ENCODE measurements at places on chromosomes 5 and 9.

DNA sequence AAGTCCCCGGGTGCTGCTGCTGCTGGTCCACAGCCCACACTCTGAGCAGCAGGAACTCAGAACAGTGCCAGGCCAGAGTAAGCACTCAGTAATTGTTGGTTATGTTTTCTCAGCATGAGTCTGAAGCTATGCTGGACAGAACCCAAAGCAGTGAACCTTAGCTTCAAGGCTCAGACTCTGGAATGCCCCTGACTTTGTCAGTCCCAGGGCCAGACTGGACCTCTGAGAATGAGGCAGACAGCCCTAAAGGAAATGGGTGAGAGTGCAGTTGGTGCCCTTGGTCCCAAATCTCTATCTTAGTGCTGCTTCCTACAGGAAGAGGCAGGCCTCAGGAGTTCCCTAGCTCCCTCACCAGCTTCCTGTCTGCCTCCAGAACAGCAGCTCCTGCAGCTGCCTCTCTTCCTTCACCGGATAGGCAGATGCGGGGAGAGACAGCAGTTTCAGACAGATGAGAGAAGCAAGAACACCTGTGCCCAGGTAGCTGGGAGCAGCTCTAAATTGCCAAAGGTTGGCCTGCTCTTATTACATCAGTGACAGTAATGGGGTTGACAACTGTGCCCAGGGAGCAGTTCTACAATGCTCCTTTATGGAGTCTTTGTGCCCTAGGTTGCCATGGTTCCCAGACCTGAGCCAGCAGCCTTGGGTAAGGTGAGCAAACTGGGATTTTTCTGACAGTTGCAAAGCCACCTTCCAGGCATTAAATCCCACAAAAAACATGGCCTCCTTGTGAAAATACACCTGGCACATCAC is 82.2 kb upstream of the CXCL14 start:
- DNase-seq: no peak

DNA sequence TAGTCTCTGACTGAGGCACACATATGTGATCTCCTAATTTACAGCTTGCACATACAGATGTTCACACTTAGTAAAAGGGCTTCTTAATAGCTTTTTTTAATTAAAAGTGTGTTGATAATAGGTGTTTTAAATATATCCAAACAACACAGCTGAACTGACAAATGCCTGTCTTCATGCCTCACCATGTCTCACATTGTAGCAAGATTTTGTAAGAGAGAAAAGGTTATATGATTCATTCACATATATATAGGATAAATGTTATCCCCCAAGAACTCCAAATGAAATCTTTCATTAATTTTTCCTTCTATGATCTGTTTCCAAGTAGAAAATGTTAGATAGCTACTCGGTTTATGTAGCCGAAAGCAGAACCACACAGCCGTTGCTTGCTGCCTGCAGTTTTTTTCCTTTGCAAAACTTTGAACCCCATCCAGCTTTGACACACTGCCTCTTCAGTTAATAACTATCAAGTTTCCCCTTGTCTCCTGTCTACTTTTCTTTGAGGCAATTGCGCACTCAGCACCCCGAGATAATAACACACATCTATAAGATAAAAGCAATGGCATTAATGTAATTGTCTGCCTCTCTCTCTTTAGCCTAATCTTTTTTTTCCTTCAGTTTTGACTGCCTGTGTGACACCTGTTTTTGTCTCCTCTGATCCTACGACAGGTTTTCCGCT is 299.2 kb downstream of the BNC2 start:
- no peak for DNase-seq

DNA sequence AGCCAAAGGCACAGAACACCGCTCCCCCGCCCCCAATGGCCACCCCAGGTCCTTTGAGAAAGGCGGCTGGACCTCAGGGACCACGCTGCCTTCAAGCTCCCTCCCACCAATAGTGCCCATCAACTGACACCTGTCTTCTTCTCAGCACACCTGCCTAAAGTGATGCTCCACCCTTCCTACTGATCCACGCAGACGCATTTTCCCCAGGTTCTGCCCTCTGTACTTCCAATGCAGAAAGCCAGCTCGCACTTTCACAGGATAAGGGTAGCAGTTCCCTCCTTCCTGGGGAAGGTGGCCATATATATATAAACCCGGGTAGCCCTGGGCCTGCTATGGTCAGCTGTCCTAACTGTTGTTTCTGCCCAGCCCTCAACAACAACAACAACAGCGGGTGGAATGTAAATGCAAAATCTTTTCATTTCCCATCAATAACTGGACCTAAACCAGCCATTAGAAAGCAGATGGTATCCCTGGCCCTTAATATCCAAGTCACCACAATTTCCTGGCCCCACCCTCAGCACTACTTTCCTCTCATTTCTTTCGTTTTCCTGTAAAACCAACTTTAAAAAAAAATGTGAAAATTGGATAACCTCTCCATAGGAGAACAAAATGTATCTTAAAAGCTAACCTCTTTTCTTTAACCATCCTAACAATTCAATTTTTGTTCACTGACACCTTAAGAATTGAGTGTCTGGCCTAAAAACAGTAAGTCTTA is 1.7 kb downstream of the GOLM1 start:
- no peak for DNase-seq

DNA sequence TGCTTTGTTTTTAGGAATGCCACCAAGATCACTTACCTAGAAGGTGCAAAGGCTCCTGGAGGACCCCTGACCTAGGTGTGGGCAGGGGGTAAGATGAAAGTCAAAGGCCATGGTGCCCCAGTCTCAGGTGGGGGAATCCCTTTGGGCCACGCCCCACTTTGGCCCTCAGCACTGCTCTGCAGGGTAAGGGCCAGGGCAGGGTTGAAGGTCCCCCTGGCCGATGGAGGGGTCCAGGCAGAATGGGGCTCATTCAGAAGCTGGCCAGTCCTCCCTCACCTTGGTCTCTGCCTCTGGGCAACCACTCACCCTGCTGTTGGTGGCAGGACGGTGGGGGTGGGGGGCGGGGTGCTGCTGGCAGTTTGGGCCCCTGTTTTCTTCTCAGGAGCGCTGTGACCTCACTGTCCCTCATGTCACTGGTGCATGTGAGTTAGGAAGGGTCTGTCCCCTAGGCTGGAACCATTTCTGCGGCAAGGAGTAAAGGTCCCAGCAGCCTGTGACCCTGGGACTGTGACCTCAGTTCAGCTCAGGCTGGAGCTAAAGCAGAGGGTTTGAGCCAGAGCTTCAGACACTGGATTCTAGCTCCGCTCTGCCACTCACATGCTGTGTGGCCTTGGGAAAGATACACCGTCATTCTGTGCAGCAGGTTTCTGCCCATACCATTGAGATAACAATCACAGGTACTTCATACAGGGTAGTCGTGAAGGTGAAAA is 1.9 kb upstream of the ASS1 start:
- DNase-seq: no peak

GRCh38 chr9:6413365-6414246 is 607 bp downstream of the UHRF2 start:
- DNase-seq: no peak

- DNase-seq: no peak
These were observed 6.2 kb downstream of the ASS1 start for GRCh38 chr9:130451004-130451390.

DNA sequence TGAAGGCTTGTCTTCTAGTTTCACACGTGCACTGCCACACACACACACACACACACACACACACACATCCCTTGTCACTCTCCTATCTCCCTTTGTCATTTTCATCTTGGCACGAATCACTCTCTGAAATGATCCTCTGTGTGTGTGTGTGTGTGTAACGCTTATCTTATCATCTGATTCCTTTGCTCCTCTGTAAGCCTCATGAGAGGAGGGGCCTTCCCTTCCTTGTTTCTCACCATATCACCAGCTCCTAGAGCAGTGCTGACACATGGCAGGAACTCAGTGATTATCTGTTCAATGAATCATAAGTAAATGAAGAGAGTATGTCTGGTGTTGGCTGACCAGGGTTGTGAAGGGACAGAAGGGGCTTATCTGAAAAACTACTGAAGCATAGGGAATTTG is 53.3 kb downstream of the PDE4D start:
- DNase-seq: no peak
